ENCODE measurements at places on chromosomes 11 and 22.
A peak's percentile ranks its signal among the peaks of the same experiment; 100 is the strongest.

GRCh38 chr11:2296913-2297622 lies 4.7 kb downstream of the C11orf21 start:
- no peak for DNase-seq

GRCh38 chr11:68695531-68695930 lies 11.2 kb downstream of the GAL start:
- DNase-seq, result no peak

GRCh38 chr22:27614006-27614649 lies 187.4 kb downstream of the MN1 start:
- no peak for DNase-seq

DNA sequence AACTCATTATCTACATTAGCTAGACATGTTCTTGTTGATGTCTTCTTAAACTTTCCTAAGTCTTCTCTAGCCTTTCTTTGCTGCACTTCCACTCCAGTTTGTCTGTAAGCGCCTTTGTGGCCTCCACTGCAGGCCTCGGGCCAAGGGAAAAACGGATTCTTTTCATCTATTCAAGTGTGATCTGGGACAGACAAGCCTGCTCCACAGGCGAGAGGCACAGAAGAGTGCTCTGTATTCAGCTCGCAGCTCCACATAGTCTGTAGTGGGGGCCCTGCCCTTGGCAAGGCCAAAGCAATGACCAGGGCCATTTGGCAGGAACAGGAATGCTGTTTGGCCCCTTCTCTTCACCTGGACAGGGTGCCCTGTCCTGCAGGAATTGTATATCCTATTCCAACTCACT lies 84.1 kb upstream of the BARX2 start:
- DNase-seq, result no peak

- DNase-seq, result no peak
These were observed 14.4 kb downstream of the KCNJ5 start for GRCh38 chr11:128905345-128906184.

DNA sequence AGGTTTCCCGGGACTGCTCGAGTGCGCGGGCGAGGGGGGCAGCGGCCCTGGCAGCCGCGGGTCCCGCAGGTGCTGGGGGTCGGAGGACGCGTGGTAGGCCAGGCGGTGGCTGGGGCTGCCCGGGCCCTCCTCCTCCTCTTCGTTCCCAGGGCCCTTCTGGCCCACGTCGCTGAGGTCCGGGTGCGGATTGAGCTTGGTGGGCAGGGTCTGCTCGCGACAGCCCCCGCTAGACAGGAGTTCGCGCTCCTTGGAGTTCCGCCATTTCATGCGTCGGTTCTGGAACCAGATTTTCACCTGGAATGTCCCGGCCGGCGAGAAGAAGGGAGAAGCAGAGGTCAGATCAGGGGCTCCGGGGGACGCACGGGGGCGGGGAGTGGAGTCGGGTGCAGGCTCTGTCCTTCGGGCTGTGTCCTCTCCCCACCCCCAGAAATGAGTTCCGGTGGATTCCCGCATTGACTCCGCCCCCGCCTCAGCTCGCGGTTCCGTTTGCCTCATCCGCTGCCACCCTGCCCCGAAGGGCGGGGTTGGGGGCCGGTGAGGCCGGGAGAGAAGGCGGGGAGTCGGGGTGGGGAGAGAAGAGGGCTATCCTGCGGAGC lies 3.9 kb downstream of the DBX1 start:
- peak; percentile 51 for DNase-seq

DNA sequence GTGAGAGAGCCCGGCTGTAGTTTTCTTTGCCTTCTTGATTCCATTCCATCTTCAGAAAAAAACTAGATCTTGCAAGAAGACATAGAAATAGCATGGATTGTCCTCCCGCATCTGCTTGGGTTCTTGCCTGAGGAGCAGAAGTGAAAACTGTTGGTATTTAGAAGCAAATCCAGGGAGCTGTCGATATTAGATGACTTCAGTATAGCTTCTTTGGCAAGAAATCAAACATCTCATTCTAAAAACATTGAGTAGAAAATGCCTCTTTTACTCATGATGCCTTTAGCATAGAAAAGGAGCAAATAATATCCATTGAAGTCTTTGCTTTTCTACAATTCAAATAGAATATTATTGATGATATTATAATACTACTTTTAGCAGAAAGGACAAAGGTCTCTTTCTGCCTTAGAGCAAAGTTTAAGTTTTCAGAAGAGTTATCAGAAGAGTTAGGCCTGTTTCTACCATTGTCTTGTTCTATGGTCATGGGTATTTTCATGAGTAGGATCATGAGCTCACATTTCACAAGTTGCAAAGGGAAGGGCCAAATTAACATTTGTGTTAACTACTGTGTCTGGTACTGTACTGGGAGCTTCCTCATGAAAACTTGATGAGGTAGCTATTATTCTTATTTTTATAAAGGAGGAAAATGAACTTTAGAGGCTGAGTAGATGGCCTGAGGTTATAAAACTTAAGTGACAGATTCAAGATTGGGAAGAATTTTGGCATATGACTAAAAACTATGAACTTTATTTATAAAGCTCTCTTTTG lies 49.7 kb downstream of the EXT2 start:
- DNase-seq, result no peak

GRCh38 chr11:119491753-119492510 lies 69.0 kb upstream of the THY1 start:
- DNase-seq, result no peak

DNA sequence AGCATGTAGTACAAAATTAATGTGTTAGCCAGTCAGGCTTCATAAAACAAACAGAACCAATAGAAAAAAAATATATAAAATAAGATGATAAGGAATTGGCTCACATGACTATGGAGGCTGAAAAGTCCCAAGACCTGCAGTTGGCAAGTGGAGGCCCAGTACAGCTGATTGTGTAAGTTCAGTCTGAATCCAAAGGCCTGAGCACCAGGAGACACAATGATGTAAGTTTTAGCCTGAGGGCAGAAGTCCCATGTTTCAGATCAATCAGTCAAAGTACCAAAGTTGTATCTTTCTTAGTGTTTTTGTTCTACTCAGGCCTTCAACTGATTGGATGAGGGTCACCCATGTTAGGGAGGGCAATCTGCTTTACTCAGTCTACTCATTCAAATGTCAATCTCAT lies 14.3 kb upstream of the OR10D3 start:
- no peak for DNase-seq

- DNase-seq, result no peak
These were observed 244.0 kb downstream of the CASP12 start for GRCh38 chr11:104654181-104654813.

DNA sequence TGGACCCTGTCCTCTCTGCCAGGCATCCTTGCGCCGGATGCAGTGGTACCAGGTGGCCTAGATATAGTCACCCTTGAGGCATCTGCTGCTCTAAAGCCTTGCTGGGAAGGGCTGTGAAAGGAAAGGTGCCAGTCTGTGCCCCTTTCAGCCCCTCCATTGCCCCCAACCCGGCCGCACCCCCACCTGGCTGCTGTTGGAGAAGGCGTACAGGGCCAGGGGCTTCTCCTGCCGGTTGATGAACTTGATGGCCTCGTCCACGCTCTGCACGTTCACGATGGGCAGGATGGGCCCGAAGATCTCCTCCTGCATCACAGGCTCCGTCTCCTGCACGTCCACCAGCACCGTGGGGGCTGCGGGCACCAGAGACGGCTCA lies 10.2 kb downstream of the ALDH3B2 start:
- no peak for DNase-seq

- no peak for DNase-seq
These were observed 70.1 kb downstream of the C2CD3 start for GRCh38 chr11:74100735-74101134.

- peak; percentile 30 for DNase-seq
These were observed 42.1 kb upstream of the CRTAM start for GRCh38 chr11:122796128-122796717.

DNA sequence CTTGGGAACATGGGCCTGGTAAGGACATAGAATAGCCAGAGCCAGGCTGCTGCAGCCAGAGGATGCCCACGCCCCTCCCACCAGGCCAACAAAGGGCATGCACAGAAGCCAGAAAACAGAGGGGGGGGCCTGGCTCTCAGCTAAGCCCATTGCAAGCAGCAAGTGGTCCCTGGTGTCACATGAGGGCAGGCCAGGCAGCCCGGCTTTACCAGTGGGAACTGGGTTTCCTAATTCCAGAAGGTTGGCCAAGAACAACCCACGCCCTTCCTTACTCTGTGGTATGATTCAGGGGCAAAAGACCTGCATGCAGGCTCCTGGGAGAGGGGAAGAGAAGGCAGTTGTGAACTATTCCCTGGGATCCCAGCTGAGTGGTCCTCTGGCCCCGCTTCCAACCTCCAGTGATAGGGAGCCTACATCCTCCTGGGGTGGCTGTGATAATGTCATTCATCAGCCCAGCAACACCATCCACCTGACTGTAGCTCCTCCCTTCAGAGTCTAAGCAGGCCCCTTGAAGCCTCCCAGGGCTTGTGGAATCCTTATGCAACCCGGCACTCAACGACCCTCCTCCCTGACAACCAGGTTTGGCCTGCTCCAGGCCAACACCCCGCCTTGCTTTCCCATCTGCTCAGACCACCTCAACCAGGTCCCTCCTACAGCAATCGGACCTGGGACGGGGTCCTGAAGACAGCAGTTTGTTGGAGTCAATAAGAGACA lies 62.1 kb upstream of the LMO1 start:
- DNase-seq, result no peak

DNA sequence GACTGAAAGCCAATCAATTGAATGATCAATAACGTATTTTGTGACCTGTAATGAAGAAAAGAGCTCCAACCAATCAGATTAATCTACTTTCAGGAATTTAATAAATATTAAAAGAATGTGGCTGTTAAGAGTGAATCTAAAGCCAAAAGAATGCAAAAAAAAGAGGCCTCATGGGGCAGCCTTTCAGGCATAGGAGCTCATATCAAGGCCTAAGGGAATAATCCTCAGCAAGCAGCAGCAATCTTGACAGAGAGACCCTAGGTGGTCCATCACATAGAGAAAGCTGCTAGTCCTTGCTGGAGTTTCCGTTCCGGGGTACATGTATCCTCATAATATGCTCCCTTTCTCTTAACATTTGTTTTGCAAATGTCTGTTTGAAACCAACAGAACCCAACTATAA lies 313.1 kb upstream of the PITPNB start:
- no peak for DNase-seq

DNA sequence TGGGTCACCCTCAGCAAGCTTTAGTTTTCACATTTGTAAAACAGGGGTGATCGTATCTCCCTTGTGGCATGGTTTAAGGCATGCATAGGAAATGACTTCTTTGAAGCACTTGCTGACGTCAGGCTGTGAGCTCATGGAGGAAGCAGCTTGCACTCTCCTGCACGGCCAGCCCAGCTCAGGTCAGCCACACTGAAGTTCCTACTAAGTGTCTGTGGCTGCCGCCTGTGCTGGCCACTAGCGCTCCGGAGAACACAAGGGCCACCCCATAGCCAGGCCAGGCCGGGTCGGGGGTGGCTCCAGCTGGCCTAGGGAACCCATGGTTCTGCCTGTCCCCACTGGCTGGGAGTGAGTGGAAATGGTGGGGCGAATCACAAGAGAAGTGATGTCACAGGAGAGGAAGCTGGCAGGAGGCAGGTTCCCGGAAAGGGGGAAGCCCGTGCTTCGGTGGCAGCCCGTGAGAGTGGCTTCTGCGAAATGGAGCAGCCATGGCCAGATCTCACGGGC lies 28.2 kb downstream of the KCTD17 start:
- DNase-seq, result peak; percentile 56

DNA sequence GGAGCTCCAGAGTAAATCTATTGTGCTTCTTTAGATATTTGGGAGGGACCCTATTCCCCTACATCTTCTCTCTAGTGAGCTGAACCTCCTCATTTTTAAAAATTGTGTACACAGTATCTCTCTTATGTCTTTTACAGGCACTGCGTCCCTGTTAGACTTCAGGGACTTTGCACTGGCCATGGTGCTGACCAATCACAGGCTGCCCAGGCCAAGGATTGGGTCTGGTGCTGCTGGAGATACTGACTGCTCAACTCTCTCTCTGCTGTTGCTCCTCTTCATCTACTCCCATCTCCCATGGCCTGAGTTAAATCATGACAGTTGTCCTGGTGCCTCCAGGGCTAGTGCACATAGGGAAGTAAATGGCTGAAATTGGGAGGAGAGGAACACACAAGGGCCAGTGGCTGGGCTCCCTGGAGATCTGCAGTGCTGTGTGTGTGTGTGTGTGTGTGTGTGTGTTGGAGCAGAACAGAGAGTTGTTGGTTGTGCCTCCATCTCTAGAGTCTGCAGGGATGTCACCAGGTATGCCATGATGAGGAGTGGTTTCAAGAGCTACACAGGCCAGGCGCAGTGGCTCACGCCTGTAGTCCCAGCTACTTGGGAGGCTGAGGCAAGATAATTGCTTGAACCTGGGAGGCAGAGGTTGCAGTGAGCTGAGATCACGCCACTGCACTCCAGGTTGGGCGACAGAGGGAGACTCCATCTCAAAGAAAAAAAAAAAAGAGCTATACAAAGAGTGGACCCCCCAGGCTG lies 155.3 kb downstream of the ST3GAL4 start:
- no peak for DNase-seq

GRCh38 chr11:30652801-30653200 lies 66.6 kb upstream of the MPPED2 start:
- no peak for DNase-seq

DNA sequence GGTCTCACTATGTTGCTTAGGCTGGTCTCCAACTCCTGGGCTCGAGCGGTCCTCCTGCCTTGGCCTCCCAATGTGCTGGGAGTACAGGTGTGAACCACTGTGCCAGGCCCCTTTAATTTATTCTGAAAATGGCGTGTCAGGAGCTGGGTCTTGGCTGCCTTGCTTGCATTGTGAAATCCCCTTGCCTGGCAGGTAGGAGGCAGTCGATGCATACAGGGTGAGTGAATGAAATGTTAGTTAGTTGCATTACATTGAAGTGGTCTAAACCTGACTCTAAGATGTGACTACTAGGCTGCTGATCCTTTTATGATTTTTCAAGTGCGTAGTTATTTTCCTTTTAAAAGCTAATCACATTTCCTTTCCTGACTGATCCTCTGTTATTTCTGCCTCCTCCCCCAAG lies 42.9 kb downstream of the PARVB start:
- DNase-seq, result no peak

GRCh38 chr11:20474882-20475517 lies 87.5 kb downstream of the PRMT3 start:
- DNase-seq, result no peak

DNA sequence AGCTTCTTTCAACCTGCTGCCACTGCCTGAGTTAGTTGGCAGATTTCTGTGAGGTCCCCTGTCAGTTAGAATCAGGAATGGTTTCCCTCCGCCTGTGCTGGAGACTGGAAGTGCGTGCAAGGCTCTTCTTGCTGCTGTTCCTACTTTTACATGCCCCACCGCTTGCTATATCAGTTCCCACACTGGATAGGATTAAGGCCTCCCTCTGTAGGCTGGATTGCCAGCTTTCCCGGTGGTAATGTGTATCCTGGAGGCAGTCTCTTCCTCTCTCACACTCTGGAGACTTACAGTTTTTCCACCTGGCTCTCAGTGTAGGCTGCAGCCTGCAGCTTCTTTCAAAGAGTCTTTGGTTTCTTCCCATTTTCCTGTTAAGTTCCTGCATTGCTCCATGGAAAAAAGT lies 66.5 kb downstream of the ARHGAP42 start:
- no peak for DNase-seq

DNA sequence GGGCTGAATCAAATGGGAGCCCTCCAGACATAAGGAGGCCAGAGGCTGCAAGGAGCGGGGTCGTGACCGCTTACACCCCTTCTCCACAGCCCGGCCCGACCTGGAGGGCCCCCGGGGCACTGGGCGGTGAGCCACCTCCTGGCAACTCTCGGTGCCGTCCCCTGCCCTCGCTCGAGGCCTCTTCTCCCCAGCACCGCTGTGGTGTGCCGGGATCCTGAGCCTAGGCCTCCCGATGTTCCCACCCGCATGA lies 432 bp upstream of the GP1BB start:
- no peak for DNase-seq
